ENCODE measurements at places on chromosomes 5 and 9. TPM values are rescaled to one million over a fixed set of nuclear protein-coding genes. Genes with fewer than 3 reads are reported as not detected.

ERAP2 gene
- 1.9 TPM for total RNA-seq

DNA sequence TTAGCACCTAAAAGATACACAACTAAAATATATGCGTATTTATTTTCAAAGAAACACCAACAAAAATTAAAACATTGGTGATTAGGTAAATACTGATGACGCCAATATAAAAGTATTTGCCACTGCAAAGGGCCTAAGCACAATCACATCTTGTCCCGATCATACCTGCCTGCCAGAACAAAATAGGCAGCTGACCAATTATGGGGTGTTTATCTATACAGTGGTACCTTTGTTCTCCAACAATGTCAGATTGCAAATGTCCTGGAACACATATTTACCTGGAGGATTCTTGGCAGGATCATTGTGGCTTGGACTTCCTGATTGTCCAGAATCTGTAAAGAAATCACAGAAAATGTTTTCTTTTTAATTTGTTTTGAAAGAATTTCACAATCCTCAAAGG is 134.5 kb downstream of the NFIB start:
- ATAC-seq = no peak

- ATAC-seq = no peak
Measured at GRCh38 chr5:177445917-177446199, 756 bp upstream of the PRR7 start.

DNA sequence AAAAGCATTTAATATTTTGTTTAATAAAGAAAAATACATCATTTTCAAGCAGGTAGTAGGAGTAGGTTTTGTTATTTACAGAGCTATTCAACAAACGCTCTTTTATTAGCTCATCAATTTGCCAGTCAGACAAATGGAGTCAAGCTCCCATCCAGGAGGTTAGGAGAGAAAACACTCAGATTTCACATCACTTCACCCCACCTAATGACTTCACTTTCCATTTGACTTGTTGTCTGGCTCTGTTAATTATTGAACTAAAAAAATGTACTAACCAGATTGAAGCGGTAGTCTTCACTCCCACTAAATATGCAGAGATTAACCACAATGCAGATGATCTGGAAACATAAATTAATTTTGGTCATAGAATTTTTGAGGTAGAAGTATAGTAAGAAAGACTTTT is 193.6 kb upstream of the VCAN start:
- no peak for ATAC-seq
